ENCODE measurements at places on chromosomes 5 and 9.
A peak's percentile ranks its signal among the peaks of the same experiment; 100 is the strongest.

GRCh38 chr5:10552183-10553143 is 11.4 kb upstream of the ANKRD33B start:
- no peaks in the 10 kb centered on the region for H3K36me3 ChIP-seq
- H3K27me3 ChIP-seq, result no peaks in the 10 kb centered on the region
- DNase-seq, result peak; percentile 41
- H3K4me3 ChIP-seq, result no peak overlapping the region

DNA sequence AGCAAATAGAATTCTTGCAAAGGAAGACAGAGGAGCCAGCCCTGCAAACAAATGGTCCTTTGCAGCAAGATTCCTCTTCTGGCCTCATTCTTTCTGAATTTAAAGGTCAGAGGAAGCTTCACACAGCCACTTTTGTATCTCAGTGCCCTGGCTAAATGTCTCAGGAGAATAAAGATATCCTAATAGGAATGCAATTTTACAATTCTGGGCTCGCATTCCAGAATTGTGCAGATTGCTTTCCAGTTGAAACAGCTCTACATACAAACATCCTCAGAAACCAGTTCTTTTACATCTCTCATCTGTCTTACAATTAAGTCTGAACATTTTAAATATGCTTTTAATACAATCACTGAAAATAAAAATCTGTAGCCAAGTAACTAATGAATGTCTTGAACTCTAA is 14.6 kb upstream of the ACOT12 start:
- H3K27ac ChIP-seq, result no peak overlapping the region
- no peak for DNase-seq
- H3K27me3 ChIP-seq, result no peaks in the 10 kb centered on the region
- H3K4me3 ChIP-seq, result no peak overlapping the region

GRCh38 chr5:18972177-18972576 is 1015.8 kb downstream of the CDH18 start:
- no peaks in the 10 kb centered on the region for H3K27me3 ChIP-seq
- no peak overlapping the region for H3K27ac ChIP-seq
- DNase-seq, result no peak

- no peaks in the 10 kb centered on the region for H3K36me3 ChIP-seq
- H3K27ac ChIP-seq, result no peak overlapping the region
- no peaks in the 10 kb centered on the region for H3K27me3 ChIP-seq
- no peaks in the 10 kb centered on the region for H3K4me1 ChIP-seq
- DNase-seq, result no peak
- H3K4me3 ChIP-seq, result no peak overlapping the region
These were observed 1050.2 kb downstream of the CDH12 start for GRCh38 chr5:21802869-21803490.

- no peak overlapping the region for H3K4me3 ChIP-seq
- H3K27me3 ChIP-seq, result no peaks in the 10 kb centered on the region
- H3K36me3 ChIP-seq, result no peaks in the 10 kb centered on the region
- DNase-seq, result no peak
These were observed 1032.0 kb upstream of the DMAC1 start for GRCh38 chr9:8831568-8831967.

DNA sequence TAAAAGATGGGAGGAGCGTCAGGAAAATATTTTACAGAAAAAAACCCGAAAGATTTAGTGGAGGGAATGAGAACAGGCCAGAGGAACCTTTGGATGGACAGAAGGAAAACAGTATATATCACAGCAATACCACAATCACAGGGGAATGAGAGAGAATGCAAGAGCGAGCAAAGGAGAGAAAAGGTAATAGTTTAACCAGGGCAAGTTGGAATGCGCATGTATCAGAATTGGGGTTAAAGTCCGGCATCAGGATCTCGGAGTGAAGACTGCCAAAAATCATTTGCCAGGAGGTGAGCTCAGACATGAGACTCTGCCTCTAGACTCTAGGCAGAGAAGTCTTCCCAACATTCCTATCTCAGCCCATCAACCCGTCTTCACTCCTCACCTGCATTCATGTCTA is 36.8 kb downstream of the PCDHGC5 start:
- H3K27me3 ChIP-seq, result no peaks in the 10 kb centered on the region
- no peak for DNase-seq
- no peak overlapping the region for H3K27ac ChIP-seq
- no peak overlapping the region for H3K4me3 ChIP-seq
- peaks cover 37% of the 10 kb centered on the region for H3K4me1 ChIP-seq

- no peak overlapping the region for H3K4me3 ChIP-seq
- no peaks in the 10 kb centered on the region for H3K36me3 ChIP-seq
- H3K27me3 ChIP-seq, result no peaks in the 10 kb centered on the region
- H3K4me1 ChIP-seq, result no peaks in the 10 kb centered on the region
- DNase-seq, result no peak
These were observed 503.8 kb downstream of the IRX1 start for GRCh38 chr5:4099386-4099785.

DNA sequence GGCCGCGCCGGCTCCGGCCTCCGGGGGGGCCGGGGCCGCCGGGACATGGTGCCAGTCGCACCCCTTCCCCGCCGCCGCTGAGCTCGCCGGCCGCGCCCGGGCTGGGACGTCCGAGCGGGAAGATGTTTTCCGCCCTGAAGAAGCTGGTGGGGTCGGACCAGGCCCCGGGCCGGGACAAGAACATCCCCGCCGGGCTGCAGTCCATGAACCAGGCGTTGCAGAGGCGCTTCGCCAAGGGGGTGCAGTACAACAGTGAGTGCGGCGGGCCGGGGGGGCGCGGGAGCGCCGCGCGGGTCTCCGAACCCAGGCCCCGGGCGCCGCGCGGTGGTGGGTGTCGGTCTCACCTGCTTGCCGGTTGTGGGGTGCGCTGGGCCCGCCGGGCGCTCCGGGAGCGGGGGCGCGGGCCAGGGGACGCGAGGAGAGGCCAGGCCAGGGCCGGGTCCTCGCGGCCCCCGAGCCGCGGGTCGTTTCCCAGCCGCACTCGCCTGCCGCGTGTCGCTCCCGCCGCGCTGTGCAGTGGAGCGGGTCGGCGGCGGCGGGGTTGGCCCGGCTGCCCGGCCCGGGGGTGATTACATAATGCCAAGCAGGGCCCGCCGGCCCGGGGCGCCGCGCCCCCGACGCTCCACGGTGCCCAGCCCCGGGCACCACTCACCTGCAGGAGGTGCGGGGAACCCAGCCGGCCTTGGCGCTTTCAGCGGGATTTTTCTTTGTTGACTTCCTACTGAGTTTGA is 492 bp downstream of the RABL6 start:
- no peaks in the 10 kb centered on the region for H3K27me3 ChIP-seq
- peaks cover 15% of the 10 kb centered on the region for H3K36me3 ChIP-seq
- peaks cover 6% of the 10 kb centered on the region for H3K4me1 ChIP-seq
- no peak for DNase-seq
- peak overlapping the region; percentile 94 for H3K4me3 ChIP-seq

GRCh38 chr9:35891646-35892045 is 14.4 kb upstream of the HRCT1 start:
- H3K36me3 ChIP-seq, result no peaks in the 10 kb centered on the region
- no peak overlapping the region for H3K27ac ChIP-seq
- no peak for DNase-seq
- no peaks in the 10 kb centered on the region for H3K27me3 ChIP-seq
- H3K4me1 ChIP-seq, result no peaks in the 10 kb centered on the region

- H3K4me1 ChIP-seq, result no peaks in the 10 kb centered on the region
- no peak for DNase-seq
- H3K4me3 ChIP-seq, result no peak overlapping the region
These were observed 88.5 kb upstream of the TXNDC8 start for GRCh38 chr9:110426052-110426709.

- no peak for DNase-seq
- no peaks in the 10 kb centered on the region for H3K27me3 ChIP-seq
- H3K36me3 ChIP-seq, result no peaks in the 10 kb centered on the region
- H3K27ac ChIP-seq, result no peak overlapping the region
These were observed 50.9 kb downstream of the UBE2R2 start for GRCh38 chr9:33867747-33868439.

GRCh38 chr5:141756196-141756595 is 74.2 kb upstream of the ARAP3 start:
- H3K36me3 ChIP-seq, result no peaks in the 10 kb centered on the region
- H3K27me3 ChIP-seq, result no peaks in the 10 kb centered on the region
- no peak overlapping the region for H3K4me3 ChIP-seq
- H3K4me1 ChIP-seq, result no peaks in the 10 kb centered on the region

GRCh38 chr9:130561056-130561455 is 18.3 kb upstream of the FUBP3 start:
- H3K4me3 ChIP-seq, result no peak overlapping the region
- no peaks in the 10 kb centered on the region for H3K4me1 ChIP-seq
- DNase-seq, result no peak
- no peaks in the 10 kb centered on the region for H3K27me3 ChIP-seq
- H3K27ac ChIP-seq, result no peak overlapping the region

- DNase-seq, result no peak
- no peak overlapping the region for H3K4me3 ChIP-seq
- H3K27me3 ChIP-seq, result no peaks in the 10 kb centered on the region
- H3K27ac ChIP-seq, result peak overlapping the region; percentile 81
- H3K4me1 ChIP-seq, result no peaks in the 10 kb centered on the region
These were observed 200.1 kb upstream of the DAB2 start for GRCh38 chr5:39624890-39625289.
